ENCODE measurements at places on chromosomes 4 and X.

DNA sequence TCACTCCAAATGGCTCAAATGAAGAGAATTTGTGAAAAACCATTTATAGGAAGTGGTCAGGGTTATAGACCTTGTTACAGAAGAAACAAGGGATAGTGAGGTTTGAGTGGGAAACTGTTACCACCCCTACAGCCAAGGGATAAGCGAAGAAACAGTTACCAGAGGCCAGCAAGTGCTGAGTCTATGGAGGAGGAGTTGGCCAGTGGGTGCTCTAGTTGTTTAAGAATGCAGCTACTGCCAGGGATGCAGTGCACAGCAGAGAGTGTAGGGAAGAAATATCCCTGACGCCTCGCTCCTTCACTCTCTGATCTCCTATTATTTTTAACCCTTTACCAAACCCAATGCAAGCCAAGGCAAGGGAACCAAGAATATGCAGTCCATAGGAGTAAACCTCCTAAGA, 15.2 kb upstream of the SYTL4 start:
- no peak for DNase-seq

DNA sequence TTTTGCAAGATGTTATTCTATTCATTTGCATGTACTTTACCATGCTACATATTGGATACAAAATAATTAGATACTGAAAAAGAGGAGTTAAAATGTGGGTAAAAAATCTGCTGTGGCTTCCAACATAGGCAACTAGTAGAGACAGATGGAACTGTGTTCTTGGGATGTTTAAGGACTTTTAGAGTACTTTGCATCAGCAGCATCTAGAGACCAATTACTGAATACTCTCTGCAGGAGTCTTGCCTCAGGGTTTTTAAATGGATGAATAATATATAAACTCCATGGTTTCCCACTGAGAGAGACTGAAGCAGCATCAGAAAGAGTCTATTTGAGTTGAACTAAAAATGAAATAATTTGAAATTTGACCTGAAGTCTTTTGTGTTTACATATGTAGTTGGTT, 676.7 kb downstream of the GALNTL6 start:
- DNase-seq, result no peak

DNA sequence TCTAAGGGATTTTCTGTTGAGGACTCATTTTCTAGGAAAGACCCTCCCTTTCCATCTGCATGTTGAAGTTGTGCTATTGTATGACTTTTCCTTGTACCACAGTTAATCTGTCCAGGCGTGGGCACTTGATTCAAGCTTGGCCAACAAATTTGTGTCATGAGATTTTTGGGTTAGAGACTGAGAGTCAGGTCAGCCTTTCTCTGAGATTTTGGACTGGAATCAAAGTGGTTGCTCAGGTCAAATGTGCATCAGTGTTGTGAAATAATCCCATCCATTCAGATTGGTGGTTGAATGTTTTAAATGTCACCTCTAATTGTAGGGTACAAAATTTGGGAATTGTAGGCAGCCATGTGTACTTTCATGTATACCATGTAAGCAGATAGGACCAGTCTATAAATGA, 545.2 kb upstream of the IGFBP7 start:
- DNase-seq, result no peak

- DNase-seq, result no peak
These were observed 6.4 kb downstream of the HSPA4L start for GRCh38 chr4:127788517-127788916.

DNA sequence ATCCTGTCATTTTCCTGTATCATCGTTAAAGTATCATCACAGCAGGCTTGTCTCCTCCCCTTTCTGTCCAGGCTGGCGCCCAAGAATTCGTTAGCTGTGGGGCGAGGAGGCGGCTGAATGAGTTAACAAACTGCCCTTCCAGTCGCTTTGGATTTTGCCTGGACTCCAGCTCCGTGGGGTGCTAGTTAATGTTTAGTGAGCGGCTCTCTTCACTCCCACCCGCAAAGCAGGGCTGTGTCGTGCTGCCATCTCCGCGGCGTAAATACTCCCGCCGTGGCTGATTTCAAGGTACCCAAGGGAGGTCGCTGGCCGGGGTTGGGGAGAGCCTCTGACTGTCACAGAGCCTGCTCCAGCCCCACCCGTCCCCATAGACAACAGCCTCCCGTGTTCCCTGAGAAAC, 44.9 kb upstream of the SPRY1 start:
- DNase-seq, result no peak

DNA sequence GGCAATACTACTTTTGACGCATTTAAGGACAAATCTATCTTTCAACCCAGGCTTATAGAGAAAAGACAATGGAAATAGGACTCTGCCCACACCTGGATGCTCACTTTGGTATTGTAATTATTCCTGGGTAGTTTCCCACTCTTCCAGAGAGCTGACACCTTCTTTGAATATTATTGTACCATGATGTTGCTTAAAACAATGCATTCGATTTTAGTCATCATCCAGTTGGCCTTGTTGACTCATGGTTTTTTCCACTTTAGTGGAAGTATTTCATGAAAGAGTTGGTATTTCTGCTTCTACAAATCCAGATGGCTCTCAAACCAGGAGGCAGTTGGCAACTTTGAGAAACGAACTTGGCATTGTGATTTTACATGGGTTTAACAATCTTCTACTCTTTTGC, 124.2 kb downstream of the ENOX2 start:
- no peak for DNase-seq

DNA sequence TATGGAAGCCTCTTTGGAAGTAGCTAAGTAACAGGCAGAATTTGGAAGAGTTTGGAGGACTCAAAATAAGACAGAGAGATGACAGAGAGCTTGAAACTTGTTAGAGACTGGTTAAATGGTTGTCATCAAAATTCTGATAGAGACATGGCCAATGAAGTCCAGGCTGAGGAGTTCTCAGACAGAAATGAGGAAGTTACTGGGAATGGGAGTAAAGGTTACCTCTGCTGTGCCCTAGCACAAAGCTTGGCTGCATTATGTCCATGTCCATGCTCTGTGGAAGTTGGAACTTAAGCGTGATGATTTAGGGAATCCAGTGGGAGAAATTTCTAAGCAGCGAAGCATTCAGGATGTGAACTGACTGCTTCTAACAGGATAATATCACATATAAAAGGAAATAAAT, 146.2 kb upstream of the NDST4 start:
- DNase-seq, result no peak

DNA sequence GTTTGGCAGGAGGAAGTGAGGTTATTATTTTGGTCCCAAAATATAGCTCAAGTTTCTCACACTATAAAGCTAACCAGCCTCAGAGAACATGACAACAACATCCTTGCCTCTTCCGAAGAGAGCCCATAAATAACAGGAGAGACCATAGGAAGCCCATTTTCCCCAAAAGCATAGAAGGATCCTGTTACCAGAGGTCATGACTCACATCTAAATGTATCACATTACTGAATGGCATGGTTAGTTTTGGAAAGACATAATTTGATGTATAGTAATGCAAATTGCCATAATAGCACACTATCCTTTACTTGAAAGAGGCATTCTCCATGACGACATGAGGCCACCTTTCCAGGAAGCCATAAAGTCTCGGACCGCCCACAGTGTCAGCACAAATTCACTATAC, 238.8 kb upstream of the GRIA3 start:
- no peak for DNase-seq

DNA sequence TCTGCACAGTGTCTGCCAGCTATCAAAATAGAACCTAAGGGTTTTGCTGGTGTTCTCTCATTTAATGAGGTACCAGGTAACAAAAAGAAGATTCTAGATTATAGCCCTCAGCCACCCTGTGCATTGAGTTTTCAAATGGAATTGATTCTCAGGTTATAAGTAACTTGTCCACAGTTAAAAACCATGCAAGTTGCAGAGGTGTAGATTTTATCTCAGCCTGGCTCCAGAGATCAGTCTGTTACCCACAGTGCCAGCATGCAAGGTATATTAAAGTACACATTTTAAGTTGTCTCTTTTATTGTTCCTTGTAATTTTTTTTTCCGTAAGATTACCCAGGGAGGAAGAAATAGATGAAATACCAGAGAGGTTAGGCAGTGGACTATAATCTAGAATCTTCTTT, 59.7 kb downstream of the RAPGEF2 start:
- DNase-seq, result no peak

DNA sequence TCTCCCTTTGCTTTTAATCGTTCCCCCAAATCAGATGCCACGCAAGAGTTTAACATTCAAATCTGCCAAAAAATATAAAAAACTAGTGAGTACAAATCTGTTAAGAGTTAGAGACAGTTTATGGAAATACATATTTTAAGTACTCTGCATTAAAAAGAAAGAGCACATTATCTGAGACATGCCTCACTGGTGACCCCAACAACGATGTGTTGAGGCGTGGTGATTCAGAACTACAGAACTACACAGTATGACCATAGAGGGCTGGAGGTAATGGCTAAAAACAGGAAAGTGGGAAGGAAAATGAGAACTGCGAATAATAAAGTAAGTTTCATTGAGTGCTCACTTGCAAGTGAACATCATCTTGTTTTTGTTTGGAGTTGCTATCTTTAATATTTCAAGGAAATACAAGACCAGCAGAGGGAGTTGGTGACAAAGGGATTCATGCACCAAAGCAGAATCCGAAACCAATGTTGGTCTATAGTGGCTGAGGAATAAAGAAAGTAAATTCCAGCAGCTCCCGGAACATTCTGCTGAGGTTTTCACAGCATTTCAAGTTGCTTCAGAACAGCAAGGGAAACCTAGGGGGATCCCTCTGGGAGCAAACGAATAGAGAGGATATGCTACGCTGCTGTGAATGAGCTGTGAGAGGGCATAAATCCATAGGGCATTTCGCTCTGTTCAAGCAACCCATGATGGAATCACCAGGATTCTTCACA, 92.2 kb downstream of the DCHS2 start:
- DNase-seq, result no peak

DNA sequence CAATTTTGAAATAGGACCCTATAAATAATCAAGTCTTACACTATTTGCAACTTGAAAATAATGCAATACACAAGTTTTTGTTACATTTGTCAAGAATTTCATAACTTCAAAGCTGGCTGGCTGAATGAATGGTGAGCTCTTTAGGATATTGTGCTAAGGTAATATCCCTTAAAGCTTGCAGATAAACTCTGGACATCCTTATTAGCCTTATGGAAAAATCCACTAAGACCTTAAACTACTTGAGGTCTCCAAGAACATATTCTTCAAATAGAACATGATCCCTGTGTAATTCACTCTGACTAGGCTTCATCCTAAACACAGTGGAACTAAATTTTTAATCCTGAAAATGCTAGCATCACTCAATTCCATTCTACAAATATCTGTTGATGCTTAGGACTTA, 199.3 kb downstream of the PACRGL start:
- no peak for DNase-seq

DNA sequence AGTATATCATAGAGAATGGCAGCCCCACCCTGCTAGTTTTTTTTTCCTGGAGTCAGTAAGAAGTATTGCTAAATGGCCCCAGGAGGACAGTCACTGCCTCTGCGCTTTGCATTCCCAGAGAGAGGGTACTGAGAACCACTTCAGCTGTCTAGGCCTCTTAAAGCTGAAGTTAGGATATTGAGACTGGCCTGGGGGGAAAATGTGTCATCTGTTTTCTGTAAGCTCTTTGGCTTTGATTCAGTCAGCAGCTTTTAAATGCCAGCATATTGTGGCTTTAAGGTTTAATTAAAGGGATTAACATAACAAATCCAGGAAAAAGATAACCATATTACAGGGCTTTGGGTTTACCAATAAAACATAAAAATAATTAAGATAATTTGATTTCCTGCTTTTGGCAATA, 852.0 kb downstream of the PCDH18 start:
- DNase-seq, result no peak

GRCh38 chr4:57443308-57443707, 333.1 kb upstream of the IGFBP7 start:
- no peak for DNase-seq

- DNase-seq, result no peak
These were observed 70.3 kb downstream of the ACOX3 start for GRCh38 chr4:8370106-8370787.

DNA sequence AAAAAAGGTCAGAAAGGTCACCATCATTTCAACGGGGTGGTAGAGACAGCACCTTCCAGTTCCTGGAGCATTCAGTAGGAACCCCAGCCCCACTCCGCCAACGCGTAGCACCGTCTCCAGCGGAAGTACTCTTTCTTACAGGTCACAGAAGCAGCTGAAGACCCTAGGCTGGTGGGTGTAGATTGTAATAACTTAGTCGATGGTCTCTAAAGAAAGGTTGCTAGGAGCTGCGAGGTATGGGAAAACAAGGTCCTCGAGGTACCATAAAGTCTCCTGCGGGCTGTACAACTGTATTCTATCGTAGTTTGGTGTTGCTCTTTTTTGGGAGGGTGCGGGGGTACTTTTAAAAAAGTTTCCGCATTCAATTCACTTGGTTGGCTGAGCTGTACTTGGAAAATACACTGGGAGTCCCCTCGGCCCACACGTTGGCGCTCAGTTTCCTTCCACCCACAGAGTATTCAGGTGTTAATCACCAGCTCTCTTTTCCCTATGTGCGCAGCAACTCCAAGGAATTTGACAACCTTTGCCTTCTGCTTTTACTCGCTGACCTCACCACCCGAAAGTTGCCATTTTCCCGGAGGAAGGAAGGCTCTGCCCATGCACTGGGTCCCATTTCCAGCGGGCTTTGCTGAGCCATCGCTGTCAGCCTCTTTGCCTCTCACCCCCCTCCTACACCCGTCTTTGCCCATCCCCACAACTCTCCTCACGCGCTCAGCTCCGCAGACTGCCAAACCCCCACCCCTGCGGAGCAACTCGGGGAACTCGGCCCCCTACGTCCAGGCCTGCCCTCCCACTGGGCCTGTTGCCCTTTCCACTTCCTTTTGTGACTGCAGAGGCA, 4.8 kb upstream of the SOX3 start:
- DNase-seq, result no peak

DNA sequence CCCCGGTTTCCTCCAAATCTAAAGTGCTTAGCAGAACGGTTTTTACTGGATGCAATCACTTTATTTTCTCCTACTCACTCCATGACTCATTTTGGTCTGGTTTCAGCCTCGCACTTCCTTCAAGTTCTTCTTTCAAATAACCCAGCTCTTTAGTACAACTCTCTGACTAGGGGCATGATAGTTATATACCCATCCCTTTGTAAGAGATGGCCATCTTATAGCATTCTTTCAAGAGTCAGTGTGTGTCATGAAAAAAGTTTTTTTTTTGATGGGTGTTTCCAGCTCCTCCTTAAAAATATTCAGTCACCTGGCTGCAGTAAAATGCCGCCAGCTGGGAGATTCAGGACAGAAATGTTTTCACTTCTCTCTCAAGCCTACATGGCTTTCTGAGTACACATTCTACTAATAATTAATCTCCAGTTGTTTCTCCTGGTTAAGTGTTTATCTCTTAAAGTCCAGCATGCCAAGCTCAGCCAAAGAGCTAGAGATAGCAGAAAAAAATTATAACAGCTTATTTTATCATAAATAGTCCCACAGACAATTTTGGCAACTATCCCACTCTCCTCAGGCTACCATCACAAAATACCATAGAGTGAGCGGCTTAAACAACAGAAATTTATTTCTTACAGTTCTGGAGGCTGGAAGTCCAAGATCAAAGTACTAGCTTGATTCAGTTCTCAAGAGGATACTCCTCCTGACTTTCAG, 139.3 kb downstream of the GASK1B start:
- no peak for DNase-seq
